Nasal cavity respiratory epithelium epithelial cell of viscerocranial mucosa (primary cell): ENCODE measurements at places on chromosomes 12 and 14. TPM values are rescaled to one million over a fixed set of nuclear protein-coding genes. Genes with fewer than 3 reads are reported as not detected.

CYP46A1 gene
- 0.07 TPM in 1 of 2 replicates, not detected in the other for total RNA-seq

ARHGAP5 gene
- total RNA-seq, result 247 and 258 TPM in 2 replicates

OR6C6 gene
- total RNA-seq, result not detected in 2 replicates

GLT8D2 gene
- total RNA-seq, result 1.6 and 2.1 TPM in 2 replicates

SMCO3 gene
- total RNA-seq, result not detected in 2 replicates

KRT72 gene
- total RNA-seq, result not detected in 2 replicates

SLC2A13 gene
- 4.1 and 8.3 TPM in 2 replicates for total RNA-seq

MYL2 gene
- total RNA-seq, result not detected in 2 replicates

CCDC198 gene
- not detected in 2 replicates for total RNA-seq

PLEKHD1 gene
- total RNA-seq, result 0.07 TPM in 1 of 2 replicates, not detected in the other

LRFN5 gene
- under 0.01 TPM in 1 of 2 replicates, not detected in the other for total RNA-seq

FGF23 gene
- total RNA-seq, result not detected in 2 replicates

SYNDIG1L gene
- under 0.01 and 0.14 TPM in 2 replicates for total RNA-seq

OR10P1 gene
- not detected in 2 replicates for total RNA-seq

PTGER2 gene
- total RNA-seq, result 0.14 TPM in 1 of 2 replicates, not detected in the other

TMTC1 gene
- total RNA-seq, result 7.9 and 38.8 TPM in 2 replicates

HNRNPA1 gene
- total RNA-seq, result 188 and 200 TPM in 2 replicates

PZP gene
- total RNA-seq, result not detected in 2 replicates

C1QL4 gene
- under 0.01 TPM in 1 of 2 replicates, not detected in the other for total RNA-seq

PLCZ1 gene
- total RNA-seq, result not detected in 2 replicates

MUCL1 gene
- total RNA-seq, result not detected in 2 replicates

CLEC7A gene
- total RNA-seq, result under 0.01 and 1.9 TPM in 2 replicates

SMCO2 gene
- 1.1 and 4.1 TPM in 2 replicates for total RNA-seq

SLC5A8 gene
- total RNA-seq, result not detected in 2 replicates

EIF2S3B gene
- 0.68 and 7.4 TPM in 2 replicates for total RNA-seq

EML5 gene
- 0.78 and 1.4 TPM in 2 replicates for total RNA-seq

PTGDR gene
- total RNA-seq, result not detected in 2 replicates

KRT74 gene
- total RNA-seq, result 0.36 TPM in 1 of 2 replicates, not detected in the other

LRTM2 gene
- not detected in 2 replicates for total RNA-seq

KLHDC1 gene
- total RNA-seq, result 0.68 and 1.2 TPM in 2 replicates

SLC4A8 gene
- total RNA-seq, result 0.14 and 0.68 TPM in 2 replicates

FRMD6 gene
- total RNA-seq, result 172 and 266 TPM in 2 replicates

P2RX2 gene
- not detected in 2 replicates for total RNA-seq

SERPINA1 gene
- total RNA-seq, result under 0.01 and 9.6 TPM in 2 replicates

CCDC184 gene
- total RNA-seq, result not detected in 2 replicates

DPPA3 gene
- not detected in 2 replicates for total RNA-seq

MIPOL1 gene
- 9.9 and 22.6 TPM in 2 replicates for total RNA-seq

C12orf54 gene
- total RNA-seq, result 3.5 and 5.1 TPM in 2 replicates

C12orf43 gene
- total RNA-seq, result 12.6 and 19.2 TPM in 2 replicates

CLECL1 gene
- not detected in 2 replicates for total RNA-seq

NINJ2 gene
- total RNA-seq, result 0.36 TPM in 1 of 2 replicates, not detected in the other

SOCS4 gene
- 15.7 and 22.2 TPM in 2 replicates for total RNA-seq

ABCC9 gene
- total RNA-seq, result 0.34 and 0.78 TPM in 2 replicates

PA2G4 gene
- 229 and 242 TPM in 2 replicates for total RNA-seq

DNAJC22 gene
- under 0.01 TPM in 1 of 2 replicates, not detected in the other for total RNA-seq
